Activated T-cell treated with anti-CD3 and anti-CD28 coated beads, Interleukin-2, amount 50 U/mL, for 72 hours (primary cell): ENCODE measurements at places on chromosomes 4 and X. TPM values are rescaled to one million over a fixed set of nuclear protein-coding genes. Genes with fewer than 3 reads are reported as not detected.

Gene BMPR1B
- not detected for total RNA-seq

GRCh38 chr4:48439988-48440387 lies 43.2 kb upstream of the SLC10A4 start:
- no peak for DNase-seq

Gene CHRDL1
- not detected for total RNA-seq

DNA sequence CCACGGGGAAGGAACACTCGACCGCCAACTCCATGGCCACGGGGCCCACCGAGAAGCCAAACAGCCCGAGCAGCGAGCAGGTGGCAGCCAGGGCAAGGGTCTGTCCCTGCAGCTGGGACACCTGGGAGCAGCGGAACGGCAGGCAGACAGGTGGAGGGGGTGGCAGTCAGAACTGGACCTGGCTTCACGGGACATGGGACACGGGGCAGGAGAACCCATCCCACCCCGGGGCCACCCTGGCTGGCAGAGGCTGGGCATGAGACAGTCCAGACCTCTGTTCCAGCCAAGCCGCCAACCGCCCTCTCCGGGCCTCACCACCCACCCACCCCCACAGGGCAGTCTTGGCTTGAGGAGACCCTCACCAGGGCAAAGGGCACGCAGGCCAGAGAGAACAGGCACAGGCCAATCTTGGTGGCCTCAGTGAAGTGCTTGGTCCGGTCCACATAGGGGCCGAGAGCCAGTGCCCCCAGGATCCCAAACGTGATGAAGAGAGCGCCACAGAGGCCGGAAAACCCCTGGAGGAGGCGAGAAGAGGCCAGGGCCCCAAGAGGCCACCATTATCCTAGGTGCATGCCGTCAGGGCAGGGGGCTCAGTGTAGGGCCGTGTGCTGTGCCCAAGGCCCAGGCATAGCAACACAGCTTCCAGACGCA lies 5.6 kb downstream of the SLC49A3 start:
- DNase-seq, result no peak

DNA sequence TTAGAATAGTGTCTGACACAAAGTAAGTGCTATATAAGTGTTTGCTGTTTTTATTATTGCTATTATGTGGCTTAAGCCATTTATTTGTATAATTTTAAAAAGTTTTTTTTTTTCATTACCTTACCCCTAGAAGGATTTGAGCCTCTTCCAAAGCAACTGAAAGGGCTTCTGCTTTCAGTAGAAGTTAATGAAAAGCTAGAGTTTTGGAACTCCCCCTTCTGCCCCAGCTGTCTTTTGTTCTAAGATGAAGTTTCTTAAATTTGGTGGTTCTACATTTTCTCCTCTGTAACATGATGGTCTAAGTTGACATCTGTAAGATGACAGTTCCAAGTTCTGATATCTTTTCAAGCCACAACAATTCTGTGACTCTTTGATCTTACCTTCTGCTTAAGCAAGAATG lies 30.3 kb downstream of the FHIP1A start:
- no peak for DNase-seq

DNA sequence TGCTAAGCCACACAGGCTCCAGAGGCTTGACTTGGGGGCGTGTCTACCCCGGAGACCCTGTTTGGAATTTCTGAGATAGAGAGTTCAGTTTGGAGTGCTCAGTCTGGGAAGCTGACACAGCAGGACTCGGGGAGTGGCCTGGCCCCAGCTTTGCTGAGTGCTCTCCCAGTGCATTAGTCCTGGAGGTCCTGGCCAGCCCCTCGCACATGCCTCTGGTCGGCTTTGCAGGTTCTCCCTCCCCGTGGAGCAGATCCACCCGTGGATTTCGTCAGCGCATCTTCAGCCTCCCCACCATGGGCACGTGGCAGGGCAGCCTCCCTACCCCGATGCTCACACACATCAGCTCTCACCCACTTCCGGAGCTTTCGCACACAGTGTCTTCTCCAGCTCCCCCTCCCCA lies 65.2 kb downstream of the PSAPL1 start:
- DNase-seq, result no peak

Gene CENPVL2
- total RNA-seq, result not detected

GRCh38 chrX:63747331-63747730 lies 37.7 kb downstream of the ARHGEF9 start:
- DNase-seq, result no peak

GRCh38 chr4:114081783-114082182 lies 102.3 kb upstream of the ARSJ start:
- DNase-seq, result no peak

Gene ENOX2
- 16.3 TPM for total RNA-seq

Gene NLGN3
- total RNA-seq, result 2.9 TPM

Gene IL13RA2
- total RNA-seq, result not detected

- DNase-seq, result peak; percentile 81
These were observed 250 bp downstream of the USP9X start for GRCh38 chrX:41085512-41085877.

- DNase-seq, result no peak
These were observed 11.9 kb upstream of the NSUN7 start for GRCh38 chr4:40737879-40738278.

- DNase-seq, result no peak
These were observed 1506.0 kb downstream of the PCDH7 start for GRCh38 chr4:32226204-32226603.

GRCh38 chrX:155334486-155335336 lies at the start of gene CLIC2:
CLIC2 (minus strand) TSS chrX:155334614; CDS start chrX:155334427, 187 bp downstream.
- no peak for DNase-seq

DNA sequence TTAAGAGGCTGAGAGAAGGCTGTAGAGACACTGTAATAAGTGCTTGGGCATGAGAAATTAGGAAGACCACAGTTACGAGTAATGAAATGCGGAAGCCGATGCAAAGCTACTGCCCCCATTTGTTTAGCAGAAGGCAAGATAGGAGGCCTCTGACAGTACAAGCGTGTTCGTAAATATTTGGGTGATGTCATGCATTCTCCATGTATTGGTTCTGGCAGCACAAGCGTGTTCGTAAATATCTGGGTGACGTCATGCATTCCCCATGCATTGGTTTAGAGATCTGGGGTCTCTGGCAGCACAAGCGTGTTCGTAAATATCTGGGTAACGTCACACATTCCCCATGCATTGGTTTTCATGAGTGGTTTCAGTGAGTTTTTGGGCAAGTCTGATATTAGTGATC lies 661.5 kb upstream of the FRG1 start:
- DNase-seq, result no peak

Gene ASB5
- not detected for total RNA-seq

DNA sequence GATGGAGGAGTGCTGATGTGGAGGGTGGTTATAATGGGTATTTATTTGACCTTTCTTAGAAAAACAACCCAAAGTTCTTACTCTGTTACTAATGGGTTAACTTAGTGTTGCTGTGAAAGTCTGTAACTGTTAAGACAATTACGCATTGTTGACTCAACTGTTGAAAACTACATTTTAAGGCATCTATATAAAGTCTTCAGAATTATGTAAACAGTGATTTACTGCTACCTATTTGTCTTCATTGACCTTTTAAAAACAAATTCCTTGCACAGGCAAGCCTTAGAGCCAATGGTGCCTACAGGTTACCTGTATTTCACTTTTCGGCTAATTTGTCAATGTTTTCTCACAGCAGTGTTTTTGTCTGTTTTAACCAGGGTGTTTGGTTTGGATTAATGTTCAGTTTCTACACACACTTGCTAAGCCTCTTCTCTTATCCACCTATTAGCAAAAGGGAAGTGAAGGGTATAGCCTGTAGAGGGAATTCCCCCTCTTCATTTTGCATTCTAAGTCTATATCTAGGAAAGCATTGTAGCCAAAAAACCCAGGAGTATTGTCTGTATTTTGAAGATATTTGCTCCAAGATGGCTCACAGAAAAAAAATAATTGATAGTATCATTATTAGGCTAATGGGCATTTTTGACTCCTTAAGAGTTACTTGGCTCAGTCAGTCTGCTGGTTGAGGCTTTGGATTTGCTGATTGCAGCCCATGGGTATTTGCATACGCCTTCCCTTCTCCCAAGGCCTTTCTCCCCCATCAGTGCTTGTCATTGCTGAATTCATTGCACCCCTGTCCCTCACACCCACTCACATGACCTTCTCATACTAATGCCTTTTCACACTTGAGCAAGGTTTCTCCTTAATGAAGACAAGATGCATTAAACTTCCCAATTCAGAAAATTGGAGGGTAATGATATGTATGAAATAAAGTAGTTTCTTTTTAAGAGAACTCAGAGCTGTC lies 30.5 kb downstream of the AFF1 start:
- DNase-seq, result no peak

Gene TREX2
- total RNA-seq, result 2.8 TPM

Gene XKRX
- total RNA-seq, result 1.8 TPM

Gene TEX11
- not detected for total RNA-seq

Gene PIR
- total RNA-seq, result 0.86 TPM

- no peak for DNase-seq
These were observed 86.3 kb downstream of the PPP2R2C start for GRCh38 chr4:6386091-6386490.

Gene MSANTD1
- 2.4 TPM for total RNA-seq

DNA sequence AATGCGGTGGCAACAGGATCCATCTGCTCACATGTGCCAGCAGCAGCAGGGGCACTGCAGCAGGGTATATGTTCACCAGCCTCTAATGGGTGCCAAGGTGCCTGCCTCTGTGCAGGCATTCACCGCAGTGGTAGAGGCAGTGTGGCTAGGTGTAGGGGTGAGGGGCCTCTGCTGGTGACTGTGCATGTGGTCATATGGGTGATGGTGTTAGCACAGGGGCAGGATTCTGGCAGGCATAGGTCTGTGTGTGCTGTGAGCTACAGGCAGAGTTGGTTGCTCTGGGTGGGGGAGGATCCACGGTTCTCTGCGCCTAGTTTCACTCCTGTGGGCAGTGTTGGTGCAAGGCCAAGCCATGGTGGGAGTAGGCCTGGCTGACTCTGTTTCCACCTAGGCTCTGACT lies 566.5 kb upstream of the GNPDA2 start:
- no peak for DNase-seq

DNA sequence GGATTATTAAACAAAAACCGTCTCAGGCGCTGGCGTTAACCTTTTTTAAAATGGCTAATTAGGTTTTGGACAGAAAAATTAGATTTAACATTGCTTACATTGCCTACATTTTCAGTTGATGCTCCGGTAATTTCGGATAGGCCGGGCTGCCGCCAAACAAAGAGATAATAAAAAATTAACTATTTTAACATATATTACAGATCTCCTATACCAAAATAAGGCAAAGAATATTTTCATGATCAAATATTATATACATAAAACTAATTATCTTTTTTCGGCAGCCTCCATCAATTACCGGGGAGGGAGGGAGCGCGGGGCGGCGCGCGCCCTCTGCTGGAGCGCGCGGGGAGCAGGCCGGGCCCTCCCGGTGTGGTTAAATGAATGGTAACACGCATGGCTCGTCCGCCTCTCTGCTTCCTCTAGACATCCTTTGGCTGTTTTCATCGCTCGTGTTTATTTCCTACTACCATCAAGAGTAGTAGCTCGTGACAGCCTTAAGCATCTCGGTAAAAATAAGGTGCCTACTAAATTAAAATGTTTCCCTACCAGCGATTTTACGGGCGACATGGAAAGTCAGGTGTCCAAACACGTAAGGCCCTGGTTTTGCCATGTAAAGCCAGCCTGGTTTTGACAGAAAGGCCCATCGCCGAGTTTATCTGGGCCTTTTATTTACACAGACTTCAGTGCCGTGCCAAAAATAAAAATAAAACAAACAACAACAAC lies 52.4 kb upstream of the TMEM33 start:
- peak; percentile 68 for DNase-seq

DNA sequence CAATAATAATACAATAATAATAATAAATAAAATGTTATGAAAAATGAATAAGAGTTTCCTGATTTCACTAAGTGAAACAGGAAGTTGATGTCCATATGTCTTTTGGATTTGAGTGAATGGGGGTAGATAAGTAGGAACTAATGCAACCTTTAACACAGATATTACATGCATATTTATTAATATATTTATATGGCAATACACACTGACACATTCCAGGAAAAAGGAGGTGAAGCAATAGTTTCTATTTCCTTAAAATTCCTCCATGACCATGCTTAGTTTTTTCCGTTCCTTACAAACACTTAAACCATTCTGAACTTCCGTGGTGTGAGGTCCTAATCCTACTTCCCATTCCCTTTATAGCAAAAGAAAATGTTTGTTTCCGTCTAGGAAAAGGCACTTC lies 48.3 kb downstream of the ATXN3L start:
- no peak for DNase-seq

- DNase-seq, result no peak
These were observed 66.1 kb downstream of the NR3C2 start for GRCh38 chr4:148376151-148376550.

Gene REPS2
- 0.39 TPM for total RNA-seq

GRCh38 chrX:96619588-96619987 lies 65.1 kb upstream of the DIAPH2 start:
- no peak for DNase-seq

- no peak for DNase-seq
These were observed 894.4 kb downstream of the FAT4 start for GRCh38 chr4:126209147-126209546.

- peak; percentile 53 for DNase-seq
These were observed 270.3 kb downstream of the DTHD1 start for GRCh38 chr4:36551697-36552214.

- DNase-seq, result no peak
These were observed 60.8 kb downstream of the REPS2 start for GRCh38 chrX:17007134-17007768.

Gene GAGE12F
- not detected for total RNA-seq

GRCh38 chr4:183139058-183139750 lies 40.1 kb downstream of the WWC2 start:
- no peak for DNase-seq

DNA sequence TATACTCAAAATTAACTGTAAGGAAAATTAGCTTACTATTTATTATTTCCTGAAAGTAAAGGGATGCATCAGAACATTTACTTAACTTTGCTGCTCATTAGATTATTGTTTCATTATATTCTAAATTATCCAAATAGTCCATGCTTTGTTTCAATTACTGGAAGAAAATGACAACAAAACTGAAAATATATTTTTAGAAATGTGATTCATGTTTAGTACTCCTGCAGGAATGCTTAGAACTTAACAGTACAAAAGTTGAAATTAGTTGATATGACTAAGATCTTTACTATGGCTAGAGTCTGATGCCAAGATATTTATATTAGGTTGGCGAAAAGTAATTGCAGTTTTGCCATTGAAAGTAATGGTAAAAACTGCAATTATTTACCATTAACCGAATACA lies 660.5 kb upstream of the PABPC4L start:
- no peak for DNase-seq

DNA sequence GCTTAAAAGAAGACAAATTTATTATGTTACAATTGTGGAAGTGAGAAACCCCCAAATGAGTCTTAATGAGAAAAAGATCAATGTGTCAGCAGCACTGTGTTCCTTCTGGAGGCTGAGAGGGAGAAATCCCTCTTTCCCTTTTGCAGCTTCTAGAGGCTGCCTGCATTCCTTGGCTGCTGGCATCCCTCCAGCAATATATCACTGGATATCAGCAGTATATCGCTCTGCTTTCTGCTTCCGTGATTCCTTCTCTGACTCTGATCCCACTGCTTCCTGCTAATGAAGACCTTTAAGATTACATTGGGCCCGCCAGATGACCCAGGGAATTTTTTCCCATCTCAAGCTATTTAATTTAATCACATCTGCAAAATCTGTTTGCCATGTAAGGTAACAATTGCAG lies 1008.0 kb downstream of the RAPGEF2 start:
- no peak for DNase-seq

Gene ADAMTS3
- total RNA-seq, result not detected

Gene UGT2B10
- not detected for total RNA-seq
